Activated CD4-positive, CD25-positive, alpha-beta regulatory T cell (primary cell): ENCODE measurements at places on chromosomes 5 and 9.

DNA sequence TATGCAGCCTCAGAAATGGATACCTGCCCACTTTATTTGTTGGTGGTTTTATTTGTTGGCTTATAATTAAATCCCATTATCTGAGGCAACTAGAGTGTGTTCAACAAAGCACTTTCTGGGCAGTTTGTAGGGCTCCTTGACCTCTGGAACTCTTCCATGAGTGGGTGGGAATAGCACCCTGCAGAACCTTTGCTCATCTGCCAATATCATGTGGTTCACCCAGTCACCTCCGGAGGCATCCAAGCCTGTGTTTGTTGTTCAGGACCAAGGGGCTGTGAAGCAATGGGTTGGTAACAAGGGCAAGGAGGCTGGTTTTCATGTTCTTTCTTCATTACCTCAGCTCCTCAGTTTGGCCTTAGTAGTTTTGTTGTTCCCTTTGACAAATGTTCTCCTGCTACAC, 314.0 kb downstream of the NDUFS4 start:
- DNase-seq, result no peak

- no peak for DNase-seq
These were observed 57.6 kb downstream of the PTCH1 start for GRCh38 chr9:95459178-95459577.

DNA sequence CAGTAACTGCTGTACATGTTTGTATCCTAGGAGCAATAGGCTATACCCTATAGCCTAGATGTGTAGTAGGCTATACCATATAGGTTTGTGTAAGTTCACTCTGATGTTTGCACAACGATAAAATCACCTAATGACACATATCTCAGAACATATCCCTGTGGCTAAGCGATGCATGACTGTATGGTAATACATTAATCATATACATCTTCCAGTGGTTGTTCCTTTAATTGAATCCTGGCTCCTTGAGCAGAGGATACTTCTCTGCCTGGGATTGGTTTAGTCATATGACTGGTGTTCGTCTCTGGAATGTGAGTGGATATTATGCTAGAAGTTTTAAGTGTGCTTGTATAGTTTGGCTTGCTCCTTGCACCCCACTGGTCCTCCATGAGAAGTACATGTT, 425.8 kb downstream of the MAN2A1 start:
- no peak for DNase-seq

DNA sequence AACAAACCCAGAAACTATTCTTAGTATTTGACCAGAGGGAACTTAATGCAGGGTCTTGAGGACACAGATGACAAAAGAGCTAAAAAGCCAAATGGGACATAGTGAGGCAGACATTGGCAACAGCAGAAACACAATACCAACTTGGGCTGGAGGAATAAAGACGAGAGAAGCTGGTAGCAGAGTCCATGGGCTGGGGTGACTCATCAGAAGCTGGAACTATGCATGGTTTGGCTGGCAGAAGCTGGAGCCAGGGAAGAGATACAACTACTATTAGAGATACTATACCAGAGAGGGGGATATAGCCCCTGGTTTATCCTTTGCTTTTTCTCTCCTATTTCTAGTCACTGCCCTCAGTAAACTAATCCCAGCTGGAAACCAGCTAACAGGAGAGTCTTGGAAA, 29.2 kb upstream of the DPYSL3 start:
- no peak for DNase-seq

GRCh38 chr5:153542536-153542935, 52.1 kb downstream of the GRIA1 start:
- DNase-seq, result no peak

DNA sequence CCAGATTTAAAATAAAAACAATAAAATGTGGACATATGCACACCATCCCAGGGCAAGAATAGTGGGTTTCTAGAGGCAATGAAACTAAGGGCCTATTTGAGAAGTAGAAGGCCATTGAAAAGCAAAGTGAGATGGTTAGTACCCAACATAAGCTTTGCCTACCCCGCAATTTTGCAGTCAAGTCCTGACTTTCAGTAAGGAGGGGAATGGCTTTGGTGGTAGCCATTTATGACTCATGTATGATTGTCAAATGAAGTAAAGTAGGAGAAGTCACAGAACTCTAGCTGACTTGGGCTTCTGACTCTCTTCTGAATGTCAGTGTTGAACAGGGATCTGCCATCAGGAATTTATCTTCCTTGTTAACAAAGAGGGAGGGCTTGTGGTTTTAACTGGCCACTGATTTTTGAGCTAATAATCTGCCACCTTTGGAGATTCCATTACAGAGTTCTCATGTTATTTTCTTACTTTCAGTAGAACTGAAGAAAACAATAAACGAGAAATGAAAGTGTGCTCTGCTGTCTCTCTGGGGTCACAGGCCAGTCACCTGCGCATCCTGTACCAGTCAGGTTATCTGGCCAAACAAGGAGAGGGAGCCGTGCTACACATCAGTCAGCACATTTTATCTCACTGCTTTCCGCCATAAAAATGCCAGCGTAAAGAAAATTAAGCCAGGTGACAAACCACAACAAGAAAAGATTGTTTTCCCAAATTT, 14.3 kb upstream of the SNCAIP start:
- no peak for DNase-seq
